ENCODE measurements at places on chromosomes 7 and 10. TPM values are rescaled to one million over a fixed set of nuclear protein-coding genes. Genes with fewer than 3 reads are reported as not detected.

The PRF1 gene
- total RNA-seq, result not detected

The HOXA11 gene
- 4.4 TPM for total RNA-seq

GRCh38 chr7:145219461-145219860 lies 383.6 kb upstream of the TPK1 start:
- no peak for DNase-seq

- no peak for DNase-seq
Observed at GRCh38 chr10:30420766-30421165, 13.2 kb upstream of the MAP3K8 start.

DNA sequence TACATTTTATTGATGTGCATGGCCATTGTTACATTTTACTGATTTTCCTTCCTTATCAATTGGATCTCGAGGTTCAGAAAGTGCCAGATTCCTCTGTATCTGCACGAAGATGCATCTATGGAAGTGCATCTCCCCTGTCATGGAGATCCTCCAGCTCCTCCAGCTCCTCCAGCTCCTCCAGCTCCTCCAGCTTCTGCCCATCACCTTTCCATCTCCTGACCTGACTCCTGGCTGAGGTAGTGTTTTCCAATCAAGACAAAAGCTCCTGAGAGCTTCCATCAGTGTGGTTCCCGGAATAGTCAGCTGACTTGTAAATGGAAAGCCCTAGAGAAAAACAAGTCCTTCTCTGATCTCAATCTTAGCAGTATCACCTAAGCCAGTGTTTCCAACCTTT lies 90.8 kb upstream of the KLF6 start:
- DNase-seq, result no peak

The CCDC3 gene
- 21.3 TPM for total RNA-seq

The MSMB gene
- not detected for total RNA-seq

The DPCD gene
- 34.8 TPM for total RNA-seq

The CBLL1 gene
- 41.4 TPM for total RNA-seq

- no peak for DNase-seq
Observed at GRCh38 chr10:21626457-21627161, 92.6 kb downstream of the MLLT10 start.

The CYP17A1 gene
- not detected for total RNA-seq

GRCh38 chr7:29609162-29610037 lies 45.8 kb downstream of the PRR15 start:
- no peak for DNase-seq

DNA sequence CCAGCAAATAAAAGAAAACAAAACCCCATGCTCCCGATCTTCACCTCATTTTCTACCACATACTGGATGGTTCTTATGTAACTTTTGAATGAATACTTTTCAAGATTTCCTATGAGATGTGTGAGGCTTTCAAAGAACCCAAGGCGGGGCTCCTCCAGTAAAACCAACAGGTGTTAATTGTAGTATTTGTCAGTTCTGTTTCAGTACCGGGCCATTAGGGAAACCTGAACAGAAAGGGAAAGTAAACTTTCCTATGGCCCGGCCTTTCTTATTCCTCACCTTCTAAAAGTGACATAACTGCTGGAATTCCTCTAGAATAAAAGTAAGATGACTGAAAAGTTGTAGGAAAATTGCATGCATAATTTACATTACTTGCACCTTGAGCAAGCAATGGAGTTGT lies 672.9 kb downstream of the MAGI2 start:
- no peak for DNase-seq

The AEBP1 gene
- not detected for total RNA-seq

The IFIT1 gene
- total RNA-seq, result 1.8 TPM

The EVX1 gene
- total RNA-seq, result not detected

- DNase-seq, result no peak
Observed at GRCh38 chr7:140881507-140882228, 43.1 kb downstream of the BRAF start.

Data from SJSA1 (cell line).